ENCODE measurements at places on chromosomes 1 and 21.
A peak's percentile ranks its signal among the peaks of the same experiment; 100 is the strongest.

DNA sequence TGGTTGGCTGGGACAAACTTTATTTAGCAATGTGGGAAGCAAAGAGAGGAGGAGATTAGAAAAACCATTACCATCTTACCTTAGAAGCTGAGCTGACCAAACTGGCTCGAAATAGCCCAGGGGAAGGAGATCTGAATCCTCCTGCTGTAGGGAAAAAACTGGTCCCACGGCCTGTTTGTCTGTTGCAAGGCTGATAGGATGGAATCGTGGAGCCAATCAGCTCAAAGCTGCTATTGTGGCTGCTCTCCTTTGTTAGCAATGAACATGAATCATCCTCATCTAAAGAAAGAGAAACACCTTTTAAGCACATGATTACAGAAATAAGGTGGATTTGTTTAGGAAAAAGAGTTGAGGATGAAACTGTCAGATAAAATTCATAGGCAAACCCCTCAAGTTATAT lies 21.5 kb downstream of the CLSPN start:
- no peak for DNase-seq

DNA sequence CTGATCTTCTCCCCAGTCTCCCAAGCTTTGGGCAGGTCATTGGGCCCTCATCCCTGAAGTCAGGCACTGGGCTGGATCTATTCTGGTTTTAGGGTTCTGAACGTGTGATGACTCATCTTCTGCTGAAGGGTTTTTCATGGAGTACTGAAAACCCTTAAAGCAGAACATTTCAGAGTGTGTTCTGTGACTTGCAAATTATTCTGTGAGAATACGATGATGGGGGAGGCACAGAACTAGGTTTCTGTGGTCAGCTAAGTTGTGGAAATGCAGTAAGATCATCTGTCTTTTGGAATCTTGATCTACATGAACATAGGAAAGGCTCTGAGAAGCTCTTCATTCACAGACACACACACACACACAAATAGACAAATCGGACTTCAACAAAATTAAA lies 46.2 kb downstream of the NAV1 start:
- DNase-seq = no peak

- DNase-seq = no peak
Measured at GRCh38 chr21:40912375-40912774, 65.4 kb upstream of the DSCAM start.

DNA sequence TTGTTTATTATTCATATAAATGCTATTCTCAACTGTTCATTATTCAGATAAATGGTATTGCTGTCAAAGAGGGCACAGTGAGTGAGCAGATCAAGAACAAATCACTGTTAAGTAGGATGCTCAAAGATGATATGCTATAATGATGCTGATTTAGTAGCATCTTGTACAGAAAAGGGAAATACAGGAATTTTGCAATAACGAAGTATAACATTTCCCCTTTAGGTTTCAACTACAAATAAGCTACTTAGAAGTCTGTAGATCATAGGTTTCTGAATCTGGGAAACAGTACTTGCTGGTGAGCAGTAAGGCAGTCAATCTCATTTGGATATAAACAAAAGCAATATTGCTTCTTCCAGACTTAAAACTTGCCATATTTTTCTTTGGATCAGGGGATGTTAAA lies 27.3 kb upstream of the RCOR3 start:
- no peak for DNase-seq

DNA sequence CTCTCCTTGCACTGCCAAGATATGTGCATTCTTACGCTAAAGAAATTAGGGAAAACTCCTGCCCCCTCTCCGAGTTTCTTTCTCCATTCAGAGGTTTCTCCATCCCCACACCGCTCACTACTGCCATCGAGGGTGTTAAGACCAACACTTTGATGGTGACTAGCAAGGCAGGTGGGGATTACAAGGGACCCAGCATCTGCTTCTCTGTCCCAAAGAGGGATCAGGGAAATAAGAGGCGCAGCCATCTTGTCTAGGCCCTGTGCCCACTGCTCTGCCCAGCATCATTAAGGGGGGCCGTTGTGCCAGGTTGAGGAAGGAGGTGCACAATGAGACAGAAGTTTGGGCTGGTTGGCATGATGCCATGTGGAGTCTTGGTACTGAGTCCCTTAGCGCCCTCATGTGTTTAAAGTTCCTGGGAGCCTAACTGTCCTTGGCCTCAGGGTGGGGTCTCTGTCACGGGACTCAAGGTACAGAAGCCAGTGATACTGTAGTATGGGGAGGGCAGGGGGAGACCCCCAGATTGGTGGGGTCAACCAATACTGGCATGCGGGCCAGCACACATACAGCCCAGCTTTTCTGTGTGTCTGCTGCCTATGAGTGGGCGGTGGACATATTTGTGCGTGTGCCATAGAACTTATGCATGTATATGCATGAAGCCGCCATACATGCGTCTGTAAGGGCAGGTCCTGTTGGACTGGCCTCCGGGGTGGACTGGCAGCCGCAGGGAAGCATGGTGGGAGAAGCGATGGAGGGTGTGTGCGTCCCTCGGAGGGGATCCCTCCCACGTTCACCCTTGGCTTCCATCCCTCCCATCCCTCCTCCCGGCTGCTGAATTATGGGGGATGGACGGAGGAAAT lies 5.5 kb downstream of the EFNA3 start:
- peak; percentile 60 for DNase-seq

DNA sequence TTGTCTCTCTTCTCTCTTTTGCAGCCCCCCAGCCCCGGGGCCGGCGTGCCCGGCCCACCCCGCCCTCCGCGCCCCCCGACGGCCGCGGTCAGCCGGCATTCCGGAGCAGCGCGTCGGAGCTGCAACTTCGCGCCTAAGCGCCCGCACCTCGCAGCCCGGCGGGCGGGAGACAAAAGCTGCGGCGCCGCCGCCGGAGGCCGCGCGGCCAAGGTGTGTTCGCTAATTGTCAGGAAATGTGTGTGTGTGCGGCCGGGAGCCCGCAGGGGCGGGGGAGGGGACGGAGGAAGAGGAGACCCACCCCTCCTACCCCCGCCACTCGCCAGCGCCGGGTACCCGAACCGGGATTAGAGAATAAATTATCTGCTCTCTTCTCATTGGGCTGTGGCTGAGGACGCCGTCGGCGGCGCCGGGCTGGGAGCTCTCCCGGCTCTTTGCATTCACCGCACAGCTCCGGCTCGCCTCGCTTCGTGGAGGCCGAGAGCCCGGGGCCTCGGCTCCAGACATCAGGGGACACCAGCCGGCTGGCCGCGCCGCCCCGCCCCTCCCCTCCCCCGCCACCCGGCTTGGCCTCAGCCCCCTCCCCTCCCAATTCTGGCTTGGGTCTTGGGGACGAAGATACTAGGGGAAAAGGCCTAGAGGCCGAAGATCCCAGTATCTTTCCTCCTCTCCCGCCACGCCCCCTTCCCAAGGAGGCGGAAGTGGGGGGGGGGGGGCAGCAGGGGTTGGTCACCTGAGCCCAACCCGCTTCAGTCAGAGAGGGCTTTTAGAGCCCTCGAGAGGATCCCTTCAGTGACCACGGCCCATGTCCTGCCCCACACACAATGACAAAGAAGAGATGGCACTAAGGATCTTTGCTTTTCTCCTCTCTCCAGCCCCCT lies 1.3 kb upstream of the BLACAT1 start:
- no peak for DNase-seq

DNA sequence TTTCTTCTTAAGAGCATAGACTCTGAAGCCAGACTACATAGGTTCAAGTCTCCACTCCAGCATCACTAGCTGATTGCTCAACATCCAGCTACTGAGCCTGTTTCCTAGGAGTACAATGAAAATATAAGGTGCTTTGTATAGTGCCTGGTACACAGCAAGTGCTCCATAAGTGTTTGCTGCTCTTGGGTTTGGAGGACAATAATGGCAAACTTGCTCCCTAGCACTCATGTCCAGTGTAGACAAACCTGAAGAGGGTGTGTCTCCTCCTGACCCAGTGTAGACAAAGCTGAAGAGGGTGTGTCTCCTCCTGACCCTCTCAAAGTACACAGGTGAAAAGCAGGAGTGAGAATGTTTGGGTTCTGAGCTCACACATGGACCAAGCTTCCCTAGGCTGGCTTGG lies 10.5 kb upstream of the ECE1 start:
- no peak for DNase-seq

DNA sequence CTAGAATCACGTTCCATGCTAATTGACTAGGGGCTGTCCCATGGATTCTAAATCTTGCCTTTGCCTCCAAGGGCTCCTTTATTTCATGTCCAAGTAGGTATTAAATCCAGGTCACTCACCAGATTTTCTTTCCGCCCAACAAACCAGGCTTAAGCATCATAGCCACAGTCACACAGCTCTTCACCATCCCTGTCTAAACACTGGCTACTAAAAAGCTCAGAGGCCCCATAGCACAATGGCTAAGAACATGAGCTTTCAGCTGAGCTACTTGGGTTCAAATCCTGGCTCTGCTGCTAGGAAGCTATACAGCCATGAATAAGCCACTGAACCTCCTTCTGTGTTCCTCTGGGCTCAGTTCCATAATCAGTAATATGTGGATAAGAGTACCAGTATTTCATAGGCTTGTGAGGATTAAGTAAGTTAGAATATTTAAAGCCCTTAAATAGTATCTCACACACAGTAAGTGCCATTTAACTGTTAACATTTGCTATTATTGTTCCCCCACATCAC lies 277.2 kb upstream of the GJB5 start:
- DNase-seq = no peak

GRCh38 chr21:43303275-43304178 lies 123.4 kb downstream of the SIK1 start:
- DNase-seq = no peak

GRCh38 chr21:25578056-25578961 lies 29.0 kb downstream of the MRPL39 start:
- DNase-seq = peak; percentile 72

Measured in activated CD4-positive, alpha-beta memory T cell treated with anti-CD3 and anti-CD28 coated beads for 36 hours (primary cell).